ENCODE measurements at places on chromosomes 7 and 10.

GRCh38 chr10:70777063-70777875 lies 7.9 kb downstream of the TBATA start:
- H3K4me1 ChIP-seq = peaks cover 13% of the 10 kb centered on the region
- no peak overlapping the region for H3K27ac ChIP-seq
- no peak overlapping the region for H3K4me3 ChIP-seq
- H3K36me3 ChIP-seq = no peaks in the 10 kb centered on the region
- no peaks in the 10 kb centered on the region for H3K27me3 ChIP-seq

- peak; percentile 75 for DNase-seq
- H3K27ac ChIP-seq = no peak overlapping the region
- no peak overlapping the region for H3K4me3 ChIP-seq
Measured at GRCh38 chr10:124217906-124218804, 124.8 kb upstream of the CHST15 start.

GRCh38 chr7:116863936-116864500 lies 1.6 kb downstream of the CAPZA2 start:
- no peaks in the 10 kb centered on the region for H3K36me3 ChIP-seq
- no peaks in the 10 kb centered on the region for H3K4me1 ChIP-seq
- peak overlapping the region; percentile 82 for H3K4me3 ChIP-seq
- peak overlapping the region; percentile 88 for H3K27ac ChIP-seq
- H3K27me3 ChIP-seq = no peaks in the 10 kb centered on the region
- DNase-seq = no peak

DNA sequence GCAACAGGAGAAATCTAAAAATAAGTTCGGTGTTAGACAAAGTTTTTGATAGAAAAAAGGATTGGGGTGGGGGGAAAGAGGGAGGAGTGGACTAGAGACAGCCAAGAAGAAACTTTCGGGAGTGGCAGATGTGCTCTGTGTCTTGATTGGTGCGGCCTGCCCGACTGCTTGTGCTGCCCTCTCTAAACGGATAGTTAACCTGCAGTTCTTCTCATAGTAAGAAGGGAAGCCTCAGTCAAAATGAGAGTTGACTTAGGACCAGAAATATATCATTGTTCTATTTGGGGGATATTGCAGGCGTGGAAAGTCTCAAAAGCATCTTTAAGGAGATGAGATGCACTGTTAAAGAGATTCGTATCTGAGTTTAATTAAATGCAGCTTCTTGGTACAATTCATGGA lies 39.3 kb downstream of the UBE3C start:
- no peak for DNase-seq
- H3K4me3 ChIP-seq = no peak overlapping the region
- no peaks in the 10 kb centered on the region for H3K27me3 ChIP-seq
- peaks cover 35% of the 10 kb centered on the region for H3K36me3 ChIP-seq

DNA sequence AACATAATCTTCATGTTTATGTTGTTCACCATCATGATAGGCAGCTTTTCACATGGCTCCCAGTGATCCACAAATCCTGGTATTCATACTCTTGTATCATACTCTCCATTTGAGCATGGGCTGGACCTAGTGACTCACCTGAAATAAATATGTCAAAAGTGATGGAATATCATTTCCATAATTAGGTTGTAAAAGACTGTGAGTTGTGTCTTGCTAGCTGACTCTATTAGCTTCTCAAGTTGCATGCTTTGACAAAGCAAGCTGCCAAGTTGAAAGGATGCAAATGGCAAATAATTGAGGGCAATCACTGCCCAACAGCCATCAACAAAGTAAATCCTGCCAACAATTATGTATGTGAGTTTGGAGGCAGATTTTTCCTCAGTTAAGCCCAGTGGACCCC lies 300.4 kb downstream of the AHR start:
- H3K4me3 ChIP-seq = no peak overlapping the region
- H3K36me3 ChIP-seq = no peaks in the 10 kb centered on the region
- H3K4me1 ChIP-seq = no peaks in the 10 kb centered on the region
- no peaks in the 10 kb centered on the region for H3K27me3 ChIP-seq
- no peak for DNase-seq

DNA sequence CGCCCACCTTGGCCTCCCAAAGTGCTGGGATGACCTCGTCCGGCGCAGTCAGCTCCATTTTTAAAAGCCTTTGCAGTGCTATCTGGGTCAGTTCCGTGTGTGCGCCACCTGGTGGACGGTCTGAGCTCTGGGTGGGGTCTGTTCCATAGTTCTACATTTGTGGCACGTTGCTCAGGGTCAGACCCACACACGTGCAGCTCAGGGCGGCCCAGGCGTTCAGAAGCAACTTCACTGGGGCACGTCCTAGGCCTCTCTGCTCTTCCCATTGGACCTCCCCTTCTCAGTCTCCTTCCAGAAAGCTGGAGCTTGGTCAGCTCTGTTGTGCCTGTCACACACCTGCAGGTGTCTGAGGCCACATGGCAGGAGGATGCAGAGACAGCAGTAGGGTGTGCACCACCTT lies 137.9 kb downstream of the DNAJB6 start:
- no peak overlapping the region for H3K27ac ChIP-seq
- no peaks in the 10 kb centered on the region for H3K27me3 ChIP-seq
- no peak for DNase-seq
- no peak overlapping the region for H3K4me3 ChIP-seq
- H3K36me3 ChIP-seq = no peaks in the 10 kb centered on the region
